ENCODE measurements at places on chromosomes 12 and 14.
A peak's percentile ranks its signal among the peaks of the same experiment; 100 is the strongest.

GRCh38 chr12:126083926-126084325, 1018.7 kb downstream of the AACS start:
- no peak overlapping the region for H3K27ac ChIP-seq
- no peak for DNase-seq
- no peaks in the 10 kb centered on the region for H3K36me3 ChIP-seq
- no peaks in the 10 kb centered on the region for H3K27me3 ChIP-seq
- no peak overlapping the region for H3K4me3 ChIP-seq

GRCh38 chr14:100587086-100587762, at the start of gene BEGAIN:
Gene BEGAIN (minus strand): TSS chr14:100587417. CDS start chr14:100587290, 127 bp downstream.
- no peak within 1 kb of the TSS for H3K27ac ChIP-seq
- no peaks in the 10 kb centered on the region for H3K36me3 ChIP-seq
- DNase-seq, result no peak
- peaks cover 6% of the 10 kb centered on the region for H3K4me1 ChIP-seq
- peaks cover 62% of the 10 kb centered on the region for H3K27me3 ChIP-seq
- peak within 1 kb of the TSS; percentile 56 for H3K4me3 ChIP-seq

DNA sequence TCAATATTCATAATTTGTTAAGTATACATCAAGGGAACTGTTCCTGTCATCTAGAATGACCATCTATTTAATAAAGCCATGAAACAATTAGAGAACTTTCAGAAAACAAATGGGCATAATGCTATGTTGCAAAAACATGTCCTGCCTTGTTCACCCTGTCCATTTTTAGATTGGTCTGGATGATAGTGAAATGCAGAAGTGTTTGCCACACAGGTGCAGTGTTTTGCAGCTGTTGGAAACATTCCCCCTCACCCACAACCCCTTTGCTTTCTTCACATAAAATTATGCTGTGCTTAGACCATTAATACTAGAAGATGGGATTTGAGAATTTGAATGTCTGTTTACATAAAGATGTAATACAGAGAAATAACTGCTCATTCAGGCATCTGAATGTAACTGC, 36.5 kb downstream of the LEMD3 start:
- no peaks in the 10 kb centered on the region for H3K36me3 ChIP-seq
- H3K4me1 ChIP-seq, result peaks cover 17% of the 10 kb centered on the region
- no peak for DNase-seq
- no peaks in the 10 kb centered on the region for H3K27me3 ChIP-seq

- peak overlapping the region; percentile 96 for H3K4me3 ChIP-seq
- H3K27ac ChIP-seq, result peak overlapping the region; percentile 94
- H3K27me3 ChIP-seq, result no peaks in the 10 kb centered on the region
- DNase-seq, result no peak
Observed at GRCh38 chr14:53151523-53152183, 1.5 kb downstream of the DDHD1 start.

- H3K4me1 ChIP-seq, result no peaks in the 10 kb centered on the region
- DNase-seq, result no peak
- H3K36me3 ChIP-seq, result no peaks in the 10 kb centered on the region
- H3K27ac ChIP-seq, result no peak overlapping the region
Observed at GRCh38 chr14:33056213-33056612, 117.5 kb downstream of the NPAS3 start.

DNA sequence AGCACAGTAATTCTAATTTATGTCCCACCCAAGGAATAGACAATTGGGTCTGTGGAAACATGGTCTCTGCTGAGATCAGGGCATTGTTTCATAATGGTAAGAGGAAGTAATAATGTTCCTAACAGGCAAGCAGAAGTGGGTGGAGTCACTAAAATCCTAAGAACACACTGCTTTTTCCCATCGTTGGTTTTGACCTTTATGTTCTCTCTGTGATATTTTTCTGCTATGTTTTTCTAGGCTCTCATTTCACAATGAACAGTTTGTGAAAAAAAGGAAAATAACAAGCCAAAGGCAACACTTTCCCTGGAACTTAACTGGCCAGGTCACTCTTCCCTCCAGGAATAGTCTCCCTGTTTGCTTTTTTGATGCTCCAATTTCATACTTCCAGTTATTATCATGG, 80.6 kb upstream of the OVCH1 start:
- H3K27ac ChIP-seq, result peak overlapping the region; percentile 5
- no peaks in the 10 kb centered on the region for H3K36me3 ChIP-seq
- H3K27me3 ChIP-seq, result no peaks in the 10 kb centered on the region
- no peak for DNase-seq
- no peak overlapping the region for H3K4me3 ChIP-seq

GRCh38 chr12:26690601-26691000, 142.4 kb downstream of the ITPR2 start:
- no peaks in the 10 kb centered on the region for H3K27me3 ChIP-seq
- no peak overlapping the region for H3K4me3 ChIP-seq
- H3K27ac ChIP-seq, result no peak overlapping the region
- no peak for DNase-seq

DNA sequence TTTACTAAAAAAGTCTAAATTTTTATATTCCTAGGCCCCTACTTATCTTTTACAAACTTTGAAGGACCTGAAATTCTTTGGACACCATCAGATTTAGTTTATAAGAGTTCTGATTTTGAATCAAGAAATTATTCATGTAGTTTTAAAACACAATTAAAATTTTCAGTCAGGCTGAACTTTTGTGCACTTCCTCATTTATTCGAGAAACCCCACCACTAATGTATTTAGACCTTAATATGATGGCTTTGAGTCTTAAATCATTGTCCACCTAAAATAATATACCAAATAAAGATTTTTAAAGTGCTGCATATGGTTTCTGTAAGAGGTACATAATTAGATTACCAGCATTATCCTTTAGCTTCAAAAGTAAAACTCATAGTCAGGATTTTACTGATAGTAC, 103.4 kb downstream of the PAWR start:
- no peaks in the 10 kb centered on the region for H3K27me3 ChIP-seq
- H3K27ac ChIP-seq, result no peak overlapping the region
- DNase-seq, result no peak
- H3K4me3 ChIP-seq, result no peak overlapping the region

DNA sequence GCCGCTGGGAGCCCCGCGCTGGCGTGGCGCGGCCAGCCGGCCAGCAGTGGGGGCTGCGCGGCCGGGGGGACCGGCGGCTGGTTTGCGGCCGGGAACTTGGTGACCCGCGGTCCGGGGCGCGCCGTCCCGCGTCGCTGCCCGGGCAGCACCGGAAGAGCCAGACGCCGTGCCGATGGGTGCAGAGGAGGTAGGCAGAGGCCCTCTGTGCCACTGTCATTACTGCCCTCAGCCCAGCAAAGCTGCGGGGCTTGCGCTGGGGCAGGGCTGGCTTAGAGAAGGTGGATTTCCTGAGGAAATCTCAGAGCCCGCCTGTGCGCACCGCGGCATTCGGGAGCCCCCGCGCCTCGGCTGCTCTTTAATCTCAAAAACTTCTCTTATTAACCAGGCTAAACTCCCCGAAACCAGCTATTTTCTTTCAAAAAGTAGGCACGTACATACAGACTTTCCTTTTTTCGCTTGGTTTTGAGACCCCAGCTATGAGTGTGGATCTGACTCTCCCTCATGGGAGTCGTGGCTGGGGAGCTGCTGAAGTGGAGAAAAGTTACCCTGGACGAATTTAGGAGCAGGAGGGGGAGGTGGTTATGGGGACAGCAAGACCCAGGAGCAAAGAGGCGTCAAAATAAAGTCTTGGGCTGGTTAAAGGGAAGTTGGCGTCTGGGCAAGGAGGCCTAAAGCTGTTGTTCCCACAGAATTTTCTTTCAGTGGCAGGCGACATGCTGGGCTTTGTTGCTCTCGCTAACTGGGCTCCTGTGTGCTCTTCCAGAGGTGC, 802 bp downstream of the SUSD6 start:
- DNase-seq, result no peak
- H3K4me1 ChIP-seq, result peaks cover 68% of the 10 kb centered on the region
- no peaks in the 10 kb centered on the region for H3K27me3 ChIP-seq
- H3K4me3 ChIP-seq, result peak overlapping the region; percentile 74

DNA sequence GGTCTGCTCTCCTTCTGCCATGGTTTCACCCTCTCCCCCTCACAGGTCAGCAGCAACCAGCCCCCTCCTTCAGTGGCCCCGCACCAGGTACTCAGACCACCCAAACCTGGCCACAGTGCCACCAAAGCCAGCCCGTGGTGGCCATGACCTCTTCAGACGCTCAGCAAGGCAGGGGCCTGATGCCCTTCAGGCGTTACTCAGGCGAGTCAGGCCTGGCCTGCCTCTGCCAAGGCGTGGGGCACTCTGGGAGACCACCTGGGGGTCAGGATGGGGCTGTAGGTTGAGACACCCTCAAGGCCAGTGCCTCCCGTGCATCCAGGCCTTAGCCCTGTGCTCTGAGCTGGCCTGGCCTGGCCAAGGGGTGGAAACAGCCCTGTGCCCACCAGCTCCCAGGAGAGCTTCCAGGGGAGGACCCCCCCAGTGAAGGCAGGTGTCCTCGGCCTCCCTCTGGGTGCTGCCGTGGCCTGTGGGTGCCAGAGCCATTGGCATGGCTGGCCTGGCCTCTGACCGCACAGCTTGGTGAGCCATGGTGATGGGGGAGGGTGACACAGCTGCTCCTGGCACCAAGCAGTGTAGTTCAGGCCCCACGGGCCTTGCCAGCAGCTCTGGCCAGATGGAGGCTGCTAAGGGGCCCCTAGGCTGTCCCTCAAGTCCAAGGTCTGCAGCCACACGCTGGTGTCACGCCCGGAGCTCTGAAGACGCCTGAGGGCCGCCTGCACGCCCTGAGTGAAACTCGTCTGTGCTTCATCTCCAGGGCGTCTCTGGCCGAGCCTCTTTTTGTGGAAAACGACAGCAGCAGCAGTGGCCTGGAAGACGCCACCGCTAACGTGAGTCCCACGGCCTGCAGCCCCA, 15.1 kb downstream of the XRCC3 start:
- H3K36me3 ChIP-seq, result peaks cover 23% of the 10 kb centered on the region
- H3K4me3 ChIP-seq, result no peak overlapping the region
- peaks cover 94% of the 10 kb centered on the region for H3K4me1 ChIP-seq
- no peaks in the 10 kb centered on the region for H3K27me3 ChIP-seq
- no peak for DNase-seq

DNA sequence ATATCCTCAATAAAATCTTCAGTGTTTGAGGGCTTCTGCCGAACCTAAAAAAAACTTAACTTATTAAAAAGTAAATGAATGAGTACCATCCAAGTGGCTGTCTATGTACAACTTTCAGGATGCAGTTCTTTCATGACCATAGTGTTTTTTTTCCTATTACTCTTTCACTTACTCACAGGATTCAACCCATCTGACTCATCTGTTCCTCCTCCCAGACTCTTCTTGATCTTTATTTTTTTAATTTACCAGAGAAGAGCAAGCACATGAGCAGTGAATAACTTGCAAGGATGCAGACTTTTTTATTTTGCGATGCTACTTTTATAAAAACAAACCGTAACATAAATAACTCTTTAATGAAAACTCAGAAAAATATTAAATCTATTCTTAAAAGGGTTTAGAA, 24.5 kb downstream of the RECQL start:
- H3K4me1 ChIP-seq, result no peaks in the 10 kb centered on the region
- H3K4me3 ChIP-seq, result no peak overlapping the region
- no peak overlapping the region for H3K27ac ChIP-seq
- no peak for DNase-seq
- peaks cover 24% of the 10 kb centered on the region for H3K36me3 ChIP-seq
- H3K27me3 ChIP-seq, result no peaks in the 10 kb centered on the region

- peaks cover 5% of the 10 kb centered on the region for H3K36me3 ChIP-seq
- H3K4me1 ChIP-seq, result peaks cover 7% of the 10 kb centered on the region
- H3K4me3 ChIP-seq, result no peak overlapping the region
- H3K27ac ChIP-seq, result no peak overlapping the region
- H3K27me3 ChIP-seq, result no peaks in the 10 kb centered on the region
Observed at GRCh38 chr14:93775744-93776143, 12.5 kb downstream of the PRIMA1 start.

DNA sequence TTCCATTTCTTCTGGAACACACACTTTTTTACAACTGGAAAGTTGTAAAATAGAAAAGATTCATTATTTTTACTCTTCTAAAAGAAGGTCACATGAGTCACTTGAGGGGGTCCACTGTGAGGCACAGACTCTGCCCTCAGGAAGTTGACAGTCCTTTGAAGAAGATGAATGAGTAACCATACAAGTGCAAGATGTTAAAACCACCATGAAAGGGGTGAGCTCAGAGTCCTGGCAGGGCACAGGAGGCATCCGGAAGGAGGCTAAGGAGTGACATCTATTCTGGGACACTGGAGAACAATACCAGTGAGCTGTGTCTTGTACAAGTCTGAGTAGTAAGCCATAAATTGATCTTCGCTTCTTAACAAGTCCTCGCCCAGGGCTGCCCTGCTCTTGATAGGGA, 126.0 kb upstream of the FRMD6 start:
- no peaks in the 10 kb centered on the region for H3K36me3 ChIP-seq
- no peaks in the 10 kb centered on the region for H3K4me1 ChIP-seq
- H3K4me3 ChIP-seq, result no peak overlapping the region
- no peak for DNase-seq
- H3K27ac ChIP-seq, result no peak overlapping the region

DNA sequence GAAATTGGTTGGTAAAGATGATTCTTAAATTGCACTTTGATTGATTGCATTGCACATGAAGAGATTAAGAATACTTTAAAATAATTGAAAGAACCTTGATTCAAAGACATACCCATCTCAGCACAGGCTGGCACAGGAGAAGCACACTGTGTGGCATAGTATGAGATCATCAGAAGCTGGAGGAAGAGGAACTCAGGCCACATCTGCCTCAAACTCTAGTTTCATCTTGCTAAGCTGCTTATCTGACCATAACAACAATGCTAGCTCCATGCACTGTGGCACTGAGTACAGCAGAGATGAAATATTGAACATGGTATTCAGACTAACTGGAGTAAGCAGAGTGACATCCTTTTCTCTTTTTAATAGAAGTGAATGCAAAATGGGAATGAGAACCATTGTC, 99.1 kb downstream of the TBC1D30 start:
- DNase-seq, result no peak
- no peaks in the 10 kb centered on the region for H3K27me3 ChIP-seq
- H3K27ac ChIP-seq, result no peak overlapping the region
- no peak overlapping the region for H3K4me3 ChIP-seq

GRCh38 chr12:76698966-76699365, 64.9 kb upstream of the ZDHHC17 start:
- no peaks in the 10 kb centered on the region for H3K27me3 ChIP-seq
- no peaks in the 10 kb centered on the region for H3K36me3 ChIP-seq
- H3K4me1 ChIP-seq, result no peaks in the 10 kb centered on the region
- DNase-seq, result no peak

DNA sequence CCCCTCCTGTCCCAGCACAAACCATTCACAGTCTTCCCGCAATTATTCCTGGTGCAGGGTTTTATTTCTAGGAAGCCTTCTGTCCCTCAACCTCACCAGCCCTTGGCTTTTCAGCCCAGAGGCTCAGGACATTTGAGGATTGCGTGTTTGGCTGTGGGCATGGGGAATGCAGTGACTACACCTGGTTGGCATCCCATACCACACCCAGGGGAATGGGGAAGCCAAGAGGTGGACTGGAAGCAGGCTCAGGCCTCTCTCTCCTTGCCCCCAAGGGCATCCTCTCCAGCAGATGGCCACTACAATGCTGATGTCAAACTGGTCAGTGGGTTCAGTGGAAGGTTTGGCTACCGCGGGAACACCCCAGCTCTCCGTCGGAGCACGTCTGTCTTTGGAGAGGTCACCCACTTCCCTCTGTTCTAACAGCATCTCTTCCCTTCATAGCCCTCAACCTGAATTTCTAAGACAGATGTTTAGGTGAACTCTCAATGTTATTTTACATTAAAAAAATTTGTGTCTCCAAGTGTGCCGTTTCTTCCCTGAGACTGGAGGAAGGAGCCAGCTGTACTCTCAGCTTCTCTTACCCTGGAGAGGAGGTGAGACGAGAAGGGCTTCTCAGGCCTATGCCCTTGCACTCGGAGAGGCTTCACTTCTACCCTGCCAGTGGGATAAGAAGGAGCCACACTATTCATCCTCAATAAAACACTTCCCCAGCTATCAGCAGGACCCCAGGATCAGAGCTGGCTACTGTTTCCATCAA, 35.5 kb downstream of the DCAF4 start:
- no peak overlapping the region for H3K27ac ChIP-seq
- peaks cover 6% of the 10 kb centered on the region for H3K36me3 ChIP-seq
- no peaks in the 10 kb centered on the region for H3K27me3 ChIP-seq
- no peak for DNase-seq
- no peaks in the 10 kb centered on the region for H3K4me1 ChIP-seq
- H3K4me3 ChIP-seq, result no peak overlapping the region

Measured in esophagus squamous epithelium (tissue), 5 donors.